Left renal pelvis (tissue), 4 donors: ENCODE measurements at places on chromosomes 5 and 9. TPM values are rescaled to one million over a fixed set of nuclear protein-coding genes. Genes with fewer than 3 reads are reported as not detected.

DNA sequence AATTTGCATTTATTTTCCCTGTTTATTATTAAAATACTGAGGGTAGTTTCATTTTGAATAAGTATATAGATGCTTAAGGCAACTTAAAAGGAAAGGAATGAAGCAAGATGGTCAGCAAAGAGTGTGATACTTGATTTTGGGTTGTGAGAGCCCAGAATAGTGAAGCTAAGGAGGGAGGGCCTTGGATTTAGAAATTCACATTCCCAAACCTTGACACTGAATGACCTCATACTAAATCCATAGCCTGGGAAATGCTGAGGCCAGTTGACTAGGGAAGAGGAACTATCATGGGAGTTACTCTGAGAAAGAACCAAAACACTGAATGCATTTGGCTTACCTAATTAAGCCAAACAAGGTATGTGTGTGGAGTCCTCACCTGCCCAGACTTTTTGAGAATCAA is 292.5 kb downstream of the SPATA31D1 start:
- no peak for DNase-seq

ROR2 gene
- 29.1 TPM for polyA plus RNA-seq

- DNase-seq = no peak
These were observed 51.5 kb downstream of the NXNL2 start for GRCh38 chr9:88586452-88586851.

- DNase-seq = peak; percentile 46
These were observed 74.2 kb downstream of the NTNG2 start for GRCh38 chr9:132235894-132236661.

GRIN3A gene
- polyA plus RNA-seq = 3.5 TPM

GRCh38 chr5:133523961-133524586 is 88.3 kb downstream of the FSTL4 start:
- no peak for DNase-seq

GRCh38 chr5:127203818-127204217 is 86.8 kb upstream of the MEGF10 start:
- no peak for DNase-seq

- DNase-seq = no peak
These were observed 53.9 kb upstream of the HMHB1 start for GRCh38 chr5:143758015-143758414.

C5orf52 gene
- polyA plus RNA-seq = not detected

DNA sequence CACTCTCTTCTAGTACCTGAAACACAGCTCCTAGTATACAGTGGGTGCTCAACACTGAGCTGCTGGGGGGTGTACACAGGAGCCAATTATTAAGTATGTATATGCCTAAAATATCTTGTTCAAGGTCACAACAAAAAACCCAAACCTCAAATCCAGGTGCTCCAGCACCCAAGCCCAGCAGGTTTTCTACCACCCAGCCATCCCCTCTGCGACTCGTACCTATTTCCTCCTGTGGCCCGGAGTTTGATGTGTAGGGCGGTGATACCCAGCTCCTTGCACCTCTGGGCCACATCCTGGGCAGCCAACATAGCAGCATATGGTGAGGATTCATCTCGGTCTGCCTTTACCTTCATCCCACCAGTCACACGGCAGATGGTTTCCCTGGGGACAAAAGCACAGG is 3.0 kb downstream of the RPS14 start:
- no peak for DNase-seq

- no peak for DNase-seq
These were observed 156.5 kb downstream of the PJA2 start for GRCh38 chr5:109253262-109253661.

NR4A3 gene
- polyA plus RNA-seq = 0.50 TPM

DNA sequence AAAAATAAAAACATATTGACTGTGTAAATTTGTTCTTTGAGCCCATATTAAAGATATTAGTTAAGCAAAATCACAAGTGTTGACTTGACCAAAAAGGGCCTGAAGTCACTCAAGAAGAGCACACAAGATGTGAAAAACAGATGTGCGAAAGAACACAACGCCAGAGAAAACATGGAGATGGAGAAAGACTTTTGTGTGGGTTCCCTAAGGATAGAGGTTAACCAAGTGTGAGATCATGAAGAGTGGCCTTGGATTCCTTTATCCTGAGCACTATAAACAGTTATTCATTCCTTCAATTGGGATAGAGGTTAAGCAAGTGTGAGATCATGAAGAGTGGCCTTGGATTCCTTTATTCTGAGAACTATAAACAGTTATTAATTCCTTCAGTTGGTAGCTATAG is 361.8 kb downstream of the CDH18 start:
- no peak for DNase-seq

- no peak for DNase-seq
These were observed 23.8 kb upstream of the CPEB4 start for GRCh38 chr5:173864126-173865050.

KIAA1958 gene
- polyA plus RNA-seq = 15.7 TPM

DNA sequence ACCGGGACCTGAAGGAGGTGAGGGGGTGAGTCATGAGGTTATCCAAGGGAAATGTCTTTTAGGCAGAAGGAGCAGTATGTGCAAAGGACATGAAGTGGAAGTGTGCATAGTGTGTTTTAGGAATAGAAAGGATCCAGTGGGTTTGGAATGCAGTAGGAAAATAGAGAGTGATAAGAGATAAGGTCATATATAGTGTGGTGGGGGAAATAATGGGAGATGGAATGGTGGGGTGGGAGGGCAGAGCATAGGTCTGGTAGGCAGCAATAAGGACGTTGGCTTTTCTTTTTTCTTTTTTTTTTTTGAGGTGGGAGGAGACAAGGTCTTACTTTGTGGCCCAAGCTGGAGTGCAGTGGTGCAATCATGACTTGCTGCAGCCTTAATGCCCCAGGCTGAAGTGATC is 17.8 kb downstream of the SNX24 start:
- no peak for DNase-seq

HACD4 gene
- 3.3 TPM for polyA plus RNA-seq

- no peak for DNase-seq
These were observed 6.9 kb downstream of the MRPL22 start for GRCh38 chr5:154947778-154948177.

DNA sequence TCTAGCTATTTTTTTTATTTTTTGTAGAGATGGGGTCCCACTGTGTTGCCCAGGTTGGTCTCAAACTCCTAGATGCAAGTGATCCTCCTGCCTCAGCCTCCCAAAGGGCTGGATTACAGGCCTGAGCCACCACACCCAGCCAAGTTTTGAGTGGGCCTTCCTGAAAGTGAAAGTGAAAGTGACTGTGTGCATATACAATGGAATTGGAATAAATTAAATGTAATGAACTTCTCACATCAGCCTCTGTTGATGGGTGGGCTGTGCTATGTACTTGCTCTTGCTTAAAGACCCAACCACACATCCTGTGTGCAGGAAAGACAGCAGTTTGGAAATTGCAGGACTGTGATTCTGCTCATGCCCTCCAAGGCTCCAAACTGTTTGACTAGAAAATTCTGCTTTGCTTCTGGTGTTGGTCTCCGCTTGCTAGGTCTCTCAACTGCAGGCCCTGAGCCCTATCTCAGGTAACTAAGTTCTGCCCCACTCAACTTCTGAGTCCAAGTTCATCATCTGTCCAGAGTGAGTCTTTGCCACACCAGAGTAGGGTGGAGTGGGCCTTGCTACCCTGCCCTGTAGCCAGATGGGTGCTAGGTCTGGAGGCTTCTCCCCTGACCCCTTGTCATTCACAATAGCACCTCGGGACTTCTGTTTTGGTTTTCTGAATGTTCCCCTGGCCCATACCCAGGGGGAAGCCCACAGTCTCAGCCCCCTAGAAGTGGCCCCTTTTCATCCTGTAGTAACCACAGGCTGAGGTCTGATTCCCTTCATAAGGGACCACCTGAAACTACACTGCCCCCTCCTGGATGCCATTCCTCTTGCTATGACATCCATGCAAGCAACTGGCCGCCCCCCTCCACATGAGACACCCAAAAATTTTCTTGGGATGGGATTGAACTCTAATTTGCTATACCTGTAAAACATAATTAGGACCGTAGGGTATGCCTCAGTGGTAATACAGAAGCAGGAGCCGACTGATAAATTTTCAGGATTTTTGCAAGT is 36.5 kb upstream of the RAD23B start:
- no peak for DNase-seq

GLIPR2 gene
- 68.3 TPM for polyA plus RNA-seq

PRLR gene
- polyA plus RNA-seq = 37.3 TPM

INSL6 gene
- polyA plus RNA-seq = 0.79 TPM

DNA sequence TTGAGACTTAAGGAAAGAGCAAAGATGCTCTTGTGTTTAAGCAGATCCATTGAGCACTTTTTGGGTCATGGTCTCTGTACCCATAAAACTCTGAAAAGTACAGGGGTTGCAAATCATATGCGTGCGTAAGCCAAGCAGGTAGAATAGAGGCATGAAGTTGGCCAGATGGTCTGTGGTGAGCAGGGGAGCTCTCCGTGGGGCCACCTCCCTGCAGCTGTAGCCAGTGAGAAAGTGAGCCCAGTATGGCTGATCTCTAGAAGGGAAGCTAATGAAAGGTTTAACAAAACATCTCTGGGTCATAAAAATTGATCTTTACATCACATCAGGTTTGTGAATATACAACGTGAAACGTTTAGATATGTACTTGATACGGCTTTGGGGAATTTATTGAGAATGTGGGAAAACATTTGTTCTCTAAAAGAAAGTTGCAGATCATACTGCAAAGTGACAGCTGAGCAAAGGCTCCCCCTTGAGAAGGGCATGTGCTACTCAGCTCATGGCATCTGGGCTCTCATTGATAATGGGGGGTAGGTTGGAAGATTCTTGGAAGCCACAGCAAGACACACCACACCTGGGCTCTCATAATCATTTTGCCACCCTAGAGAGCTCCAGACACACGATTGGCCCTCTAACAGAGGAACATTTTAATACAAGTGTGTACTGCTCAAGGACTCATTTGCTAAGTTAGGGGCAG is 30.6 kb downstream of the SH3GL2 start:
- DNase-seq = no peak

DNA sequence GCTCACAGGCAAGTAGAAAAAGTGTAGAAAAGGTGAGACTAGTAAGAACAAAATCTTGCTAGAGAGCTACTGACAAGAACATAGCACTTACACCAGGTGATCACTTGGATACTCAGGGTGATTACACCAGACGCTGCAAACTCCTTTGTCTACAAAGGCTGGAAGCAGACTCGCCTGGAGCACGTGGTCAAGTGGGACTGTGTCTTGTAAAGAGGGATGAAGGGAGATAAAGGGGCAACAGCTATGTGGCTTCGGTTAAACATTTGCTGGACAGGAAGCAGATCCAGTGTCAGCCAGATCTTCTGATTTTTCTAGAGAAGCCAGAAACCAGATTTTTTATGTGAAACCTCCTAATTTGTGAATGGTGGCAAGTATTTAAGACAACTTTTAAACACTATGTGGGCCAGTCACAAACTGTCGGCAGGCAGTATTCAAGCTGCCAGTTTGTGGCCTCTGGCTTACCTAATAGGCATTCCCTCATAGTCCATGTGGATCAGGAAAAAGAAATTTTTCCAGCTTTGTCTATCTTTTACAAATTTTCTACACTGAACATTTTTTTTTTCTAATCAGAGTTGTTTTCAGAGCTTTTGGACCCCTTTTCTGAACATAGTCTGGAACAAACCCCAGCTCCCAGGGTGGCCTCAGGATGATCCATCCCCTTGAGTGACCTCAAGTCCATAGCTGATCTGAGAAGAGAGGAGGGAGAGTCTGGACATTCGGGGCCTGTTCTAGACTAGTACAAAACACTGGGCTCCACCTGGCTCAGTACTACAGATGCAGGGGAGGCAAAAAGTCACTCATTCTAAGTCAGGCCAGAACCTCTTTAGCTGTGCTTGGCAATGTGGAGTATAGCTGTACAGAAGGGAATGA is 262.9 kb downstream of the ARRDC3 start:
- no peak for DNase-seq

- no peak for DNase-seq
These were observed 32.1 kb upstream of the CLPTM1L start for GRCh38 chr5:1376981-1377380.

ECM2 gene
- polyA plus RNA-seq = 103 TPM

- DNase-seq = no peak
These were observed 95.1 kb upstream of the CCNG1 start for GRCh38 chr5:163342306-163342705.

- no peak for DNase-seq
These were observed 41.0 kb downstream of the RNF180 start for GRCh38 chr5:64206653-64207052.

CDX1 gene
- polyA plus RNA-seq = 0.40 TPM
